Stomach (tissue), 19 donors: ENCODE measurements at places on chromosomes 2 and 18.

DNA sequence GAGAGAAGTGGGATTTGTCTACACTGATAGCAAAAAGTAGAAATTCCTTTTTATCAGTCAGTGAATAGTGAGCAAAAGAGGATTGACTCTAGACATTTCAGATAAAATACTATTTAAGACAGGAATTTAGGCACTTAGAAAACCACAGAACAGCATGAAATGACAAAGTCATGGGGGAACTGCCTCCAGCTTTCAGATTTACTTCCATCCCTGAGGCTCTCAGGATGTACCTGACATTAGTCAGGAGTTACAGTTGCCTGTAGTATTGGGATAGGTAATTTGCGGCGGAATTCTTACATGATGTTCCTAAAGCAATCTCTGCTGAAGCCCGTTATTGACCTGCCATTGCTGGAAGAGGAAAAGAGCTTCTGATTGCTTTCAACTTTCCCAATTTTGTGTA lies 337.1 kb upstream of the MAP2 start:
- no peak for DNase-seq

DNA sequence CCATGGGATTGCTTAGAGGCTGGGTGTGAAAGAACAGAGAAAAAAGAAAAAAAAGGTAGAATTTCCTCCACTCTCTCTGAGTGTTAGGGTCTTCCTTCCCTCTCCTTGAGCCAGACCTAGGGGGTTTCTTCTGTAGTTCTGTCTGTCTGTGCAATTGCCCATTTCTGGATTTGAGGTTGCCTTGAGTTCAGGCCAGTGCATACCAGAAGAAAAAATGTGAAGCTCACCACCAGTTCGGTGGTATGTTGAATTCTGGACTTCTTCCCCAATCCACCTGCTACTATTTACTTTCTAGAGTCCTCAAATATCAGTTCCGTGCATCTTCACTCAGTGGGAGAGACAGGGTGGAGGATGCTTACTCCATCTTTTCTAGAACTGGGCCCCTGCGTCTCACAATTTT lies 15.3 kb upstream of the SELENOI start:
- DNase-seq = no peak

DNA sequence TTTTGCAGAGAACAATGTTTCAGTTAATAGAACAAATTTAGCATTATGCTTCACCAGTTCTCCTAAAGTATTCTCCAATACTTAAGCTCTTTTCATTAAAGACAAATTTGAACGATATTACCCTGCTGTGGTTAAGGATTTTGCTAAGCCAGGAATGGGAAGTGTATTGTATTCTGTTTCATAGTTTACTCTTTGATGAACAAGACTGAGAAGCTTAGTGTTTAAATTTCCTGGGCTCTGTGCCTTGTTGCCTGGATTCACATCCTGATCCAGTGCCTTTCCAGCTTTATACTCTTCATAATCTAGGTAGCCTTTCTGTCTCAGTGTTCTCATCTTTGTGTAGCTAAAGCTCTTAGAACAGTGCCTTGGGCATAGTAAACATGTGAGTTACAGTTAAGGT lies 58.6 kb upstream of the GLS start:
- no peak for DNase-seq

- DNase-seq = peak; percentile 69
These were observed 56.1 kb upstream of the GATA6 start for GRCh38 chr18:22113144-22113844.

DNA sequence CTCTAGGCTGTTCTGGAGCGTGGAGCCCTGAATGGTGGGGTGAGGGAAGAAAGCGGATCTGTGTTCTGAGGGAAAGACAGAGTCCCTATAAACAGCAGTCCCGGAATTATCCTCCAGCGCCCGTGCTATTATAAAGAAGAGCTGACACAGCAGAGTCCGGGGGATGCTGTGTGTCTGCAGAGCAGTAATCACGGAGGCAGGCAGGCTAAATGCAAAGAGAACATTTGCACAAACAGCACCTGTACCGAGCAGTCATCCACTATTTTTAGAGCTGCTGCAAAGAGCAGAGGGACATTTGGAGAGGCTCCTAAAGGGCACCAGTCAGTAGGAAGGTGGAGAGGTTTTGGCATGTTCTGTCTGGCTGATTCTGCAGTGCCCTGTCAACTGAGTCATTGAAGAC lies 293.8 kb upstream of the SLC14A2 start:
- no peak for DNase-seq

DNA sequence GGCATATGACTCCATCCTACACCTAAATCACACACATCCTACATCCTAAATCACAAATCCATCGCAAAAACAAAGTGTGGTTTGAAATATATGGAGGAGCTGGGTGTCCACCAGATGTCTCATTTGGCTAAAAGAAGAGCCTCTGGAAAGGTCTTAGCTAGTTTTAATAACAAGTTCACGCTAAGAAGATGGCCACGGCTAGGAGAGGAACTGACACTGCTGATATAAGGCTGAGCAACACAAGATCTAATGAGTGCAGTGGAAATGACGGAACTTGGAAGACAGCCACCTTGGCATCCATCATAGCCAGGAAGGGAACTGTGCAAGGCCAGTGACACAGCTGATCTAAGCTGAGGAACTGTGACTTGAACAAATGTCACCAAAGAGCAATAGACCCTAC lies 60.0 kb upstream of the AGAP1 start:
- peak; percentile 57 for DNase-seq

GRCh38 chr2:174545240-174545639 lies 52.4 kb downstream of the WIPF1 start:
- DNase-seq = no peak

GRCh38 chr2:224333726-224334482 lies 68.0 kb downstream of the FAM124B start:
- DNase-seq = no peak

DNA sequence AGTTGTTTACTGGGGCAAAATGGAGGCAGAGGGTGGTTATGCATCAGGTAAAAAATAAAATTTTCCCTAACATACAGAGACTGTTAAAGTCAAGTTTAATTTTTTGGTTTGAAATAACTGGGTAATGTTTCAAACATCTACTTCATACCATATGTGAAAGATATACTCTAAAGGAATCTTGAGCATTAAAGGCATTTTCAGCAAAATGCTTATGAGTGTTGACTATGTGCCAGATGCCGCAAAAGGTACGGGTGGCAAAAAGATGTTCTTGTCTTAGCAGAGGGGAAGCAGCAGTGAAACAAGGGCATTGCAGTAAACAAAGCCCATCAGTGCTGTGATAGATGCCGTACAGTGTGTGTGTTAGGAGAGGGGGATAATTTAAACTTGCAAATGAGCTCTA lies 263.1 kb upstream of the ID2 start:
- DNase-seq = no peak

- peak; percentile 77 for DNase-seq
These were observed 182.6 kb upstream of the HAAO start for GRCh38 chr2:42974721-42975717.

GRCh38 chr2:100824842-100825241 lies 4.9 kb downstream of the NPAS2 start:
- no peak for DNase-seq

DNA sequence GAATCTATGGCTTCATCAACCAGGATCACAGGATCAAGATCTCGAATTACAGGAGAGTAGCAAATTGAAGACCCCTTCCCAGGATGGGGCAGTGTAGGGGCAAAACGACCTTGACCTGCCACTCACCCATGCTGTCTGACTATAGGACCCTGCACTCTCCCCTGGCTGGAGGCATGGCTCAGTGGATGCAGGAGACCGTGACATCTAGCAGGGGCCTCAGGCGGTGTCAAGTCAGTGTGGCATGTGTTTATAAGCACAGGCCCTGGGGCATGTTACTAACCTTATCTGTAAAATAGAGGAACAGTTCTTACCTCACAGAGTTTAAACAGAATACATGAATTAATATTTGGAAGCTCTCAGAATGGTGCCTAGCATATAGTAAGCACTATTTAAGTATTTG lies 3.5 kb downstream of the HAAO start:
- no peak for DNase-seq

DNA sequence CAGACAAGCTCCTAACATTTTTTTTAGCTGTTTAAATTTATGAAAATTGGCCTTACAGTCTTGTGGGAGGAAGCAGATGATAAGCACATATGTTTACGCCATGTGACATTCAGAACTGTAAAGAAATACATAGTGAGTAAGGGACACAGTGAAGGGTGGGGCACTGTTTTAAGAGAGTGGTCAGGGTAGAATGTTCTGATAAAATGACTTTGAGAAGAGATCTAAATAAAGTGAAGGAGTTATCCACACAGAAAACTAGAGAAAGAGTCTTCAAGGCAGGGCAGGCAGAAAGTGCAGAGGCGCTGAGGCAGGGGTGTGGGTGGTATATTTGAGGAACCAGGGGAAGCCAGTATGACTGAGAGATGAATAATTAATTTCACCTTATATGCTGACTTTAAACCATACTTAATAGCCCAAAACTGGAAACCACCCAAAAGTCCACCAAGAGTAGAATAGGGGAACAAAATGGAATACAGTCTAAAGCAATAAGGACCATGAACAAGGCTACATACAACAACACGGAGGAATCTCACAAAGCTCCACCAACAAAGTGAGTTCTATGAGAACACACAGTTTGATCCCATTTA lies 8.6 kb downstream of the MREG start:
- no peak for DNase-seq

GRCh38 chr2:105005181-105005951 lies 32.5 kb upstream of the MRPS9 start:
- DNase-seq = peak; percentile 7

DNA sequence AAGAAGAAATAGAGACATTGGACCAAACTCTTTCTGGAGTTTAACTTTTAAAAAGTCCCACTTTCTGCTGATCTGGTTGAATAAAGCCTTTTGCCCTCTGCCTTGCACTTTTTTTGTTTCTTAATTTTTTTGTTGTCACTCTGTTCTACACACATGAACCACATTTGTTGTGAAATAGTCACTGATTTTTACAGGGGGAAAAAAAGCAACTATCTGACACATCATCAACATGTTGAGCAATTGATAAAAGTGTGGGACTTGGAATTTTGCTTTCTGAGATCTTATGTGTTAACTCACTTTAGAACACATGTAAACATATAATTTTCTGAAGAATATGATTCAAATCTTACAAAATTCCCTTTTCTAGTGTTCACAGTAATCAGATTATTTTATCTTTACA lies 414.8 kb upstream of the FIGN start:
- no peak for DNase-seq

GRCh38 chr2:120986898-120987650 lies 251.4 kb downstream of the GLI2 start:
- DNase-seq = peak; percentile 3

DNA sequence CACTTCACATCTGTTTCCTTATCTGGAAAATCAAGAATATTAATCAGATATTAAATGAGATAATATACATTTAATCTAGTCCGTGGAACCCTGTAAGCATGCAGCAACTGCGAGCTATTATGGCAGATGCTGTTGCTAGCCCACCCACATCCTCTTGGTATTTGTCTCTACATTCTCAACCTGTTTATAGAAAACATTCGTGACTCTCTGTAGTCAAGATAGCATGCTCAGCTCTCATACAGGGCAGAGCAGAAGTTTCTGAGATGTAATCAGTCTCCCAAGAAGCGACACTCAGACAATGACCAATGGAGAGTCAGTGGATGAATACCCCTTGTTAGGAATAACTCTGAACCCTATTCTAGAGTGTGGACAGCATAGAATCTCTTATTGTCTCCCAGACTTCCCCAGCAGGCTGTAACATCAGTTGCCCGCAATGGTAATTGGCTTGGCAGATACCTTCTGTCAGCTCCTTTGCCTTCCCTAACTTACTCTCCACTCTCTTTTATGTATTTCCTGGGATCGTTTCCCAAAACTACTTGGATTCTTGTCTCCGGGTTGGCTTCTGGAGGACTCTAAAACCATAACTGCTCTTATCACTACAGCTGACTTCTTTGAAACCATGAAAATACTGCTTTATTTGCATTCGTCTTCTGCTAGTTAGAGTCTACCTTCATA lies 400.7 kb upstream of the TNP1 start:
- DNase-seq = no peak

DNA sequence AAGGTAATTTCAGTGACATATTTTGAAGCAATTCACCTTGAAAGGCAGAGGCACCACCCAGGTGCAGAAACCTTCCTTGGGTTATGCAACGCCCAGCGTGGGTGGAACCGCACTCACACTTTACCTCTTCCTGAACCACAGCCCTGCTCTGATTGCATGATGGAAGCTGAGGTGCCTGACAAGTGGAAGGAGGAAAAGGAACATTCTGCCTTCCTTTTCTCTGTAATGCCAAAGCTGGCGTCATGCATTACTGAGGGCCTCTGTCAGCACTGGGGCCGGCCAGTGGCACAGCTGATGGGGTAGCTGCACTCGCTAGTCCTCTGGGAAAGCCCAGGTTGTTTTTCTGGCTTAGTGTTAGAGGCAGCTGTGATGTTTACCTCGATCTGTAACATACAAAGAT lies 266.5 kb downstream of the NEDD4L start:
- peak; percentile 78 for DNase-seq

- peak; percentile 9 for DNase-seq
These were observed 170.7 kb downstream of the ZNF804A start for GRCh38 chr2:184769023-184769422.

DNA sequence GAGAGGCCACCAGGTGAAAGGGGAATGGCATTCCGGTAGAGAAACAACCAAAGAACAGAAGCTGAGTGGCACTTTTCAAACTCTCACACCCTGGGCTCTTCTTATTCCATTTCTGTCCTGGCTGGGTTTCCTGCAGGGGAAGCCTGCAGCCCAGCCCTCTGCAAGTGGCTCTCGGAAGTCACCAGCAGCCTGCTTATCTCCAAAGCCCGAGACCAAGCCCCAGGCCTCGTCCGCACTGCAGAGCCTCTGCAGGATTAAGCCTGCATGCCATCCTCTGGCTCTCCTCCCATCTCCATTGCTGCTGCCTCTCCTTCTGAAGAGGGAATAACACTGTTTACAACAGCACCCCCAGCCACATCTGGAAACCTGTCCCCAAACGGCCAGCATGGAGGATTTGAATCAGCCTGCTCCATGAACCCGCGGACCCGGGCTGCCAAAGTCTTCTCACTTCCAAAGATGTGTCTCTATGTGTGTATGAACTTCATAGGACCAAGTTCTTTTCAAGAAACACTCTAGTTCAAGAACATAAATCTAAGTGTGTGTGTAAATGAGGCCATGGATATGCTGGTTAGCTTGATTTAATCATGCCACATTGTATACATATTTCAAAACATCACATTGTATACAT lies 54.2 kb downstream of the DIPK1C start:
- DNase-seq = peak; percentile 19

DNA sequence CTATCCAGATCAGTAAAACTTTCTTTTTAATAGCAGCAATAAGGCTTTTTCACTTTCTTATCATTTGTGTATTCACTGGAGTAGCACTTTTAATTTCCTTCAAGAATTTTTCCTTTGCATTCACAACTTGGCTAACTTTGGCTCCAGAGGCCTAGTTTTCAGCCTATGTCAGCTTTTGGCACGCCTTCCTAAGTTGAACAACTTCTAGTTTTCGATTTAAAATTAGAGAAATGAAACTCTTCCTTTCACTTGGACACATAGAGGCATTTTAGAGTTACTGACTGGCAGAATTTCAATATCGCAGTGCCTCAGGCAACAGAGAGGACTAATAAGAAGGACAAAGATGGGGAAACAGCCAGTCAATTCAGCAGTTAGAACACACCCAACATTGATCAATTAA lies 577.4 kb downstream of the DSC3 start:
- DNase-seq = peak; percentile 52
